ENCODE measurements at places on chromosomes 6 and 20. TPM values are rescaled to one million over a fixed set of nuclear protein-coding genes. Genes with fewer than 3 reads are reported as not detected.

Gene MAP3K7
- 31.4 TPM for total RNA-seq

Gene RHAG
- not detected for total RNA-seq

Gene UBE2J1
- total RNA-seq: 33.6 TPM

Gene FOXA2
- not detected for total RNA-seq

Gene ASIP
- not detected for total RNA-seq

Gene ARMH2
- total RNA-seq: 1.4 TPM

Gene FAM110A
- total RNA-seq: 19.4 TPM

Gene DEFB119
- total RNA-seq: not detected

Gene TMEM74B
- total RNA-seq: 0.09 TPM

Gene GUCA1A
- total RNA-seq: not detected

Gene TENT5A
- total RNA-seq: 1.4 TPM

Gene CD24
- 0.14 TPM for total RNA-seq

Gene KHDC1
- 6.5 TPM for total RNA-seq

Gene RAD21L1
- not detected for total RNA-seq

Gene CRISP2
- total RNA-seq: not detected

Gene CFB
- not detected for total RNA-seq

Gene ZNF337
- 16.7 TPM for total RNA-seq

Gene VWA7
- 4.9 TPM for total RNA-seq

Gene TRIM15
- 0.25 TPM for total RNA-seq

Gene EPB41L1
- not detected for total RNA-seq

Gene IRAK1BP1
- 3.7 TPM for total RNA-seq

Gene RNF144B
- 2.1 TPM for total RNA-seq

Gene THBD
- total RNA-seq: not detected

Gene CDH26
- 0.43 TPM for total RNA-seq

Gene GGTLC1
- not detected for total RNA-seq

Gene OVOL2
- total RNA-seq: not detected

Gene TNFRSF6B
- total RNA-seq: not detected

Gene SLC16A10
- total RNA-seq: 1.3 TPM

Gene CPNE5
- 2.5 TPM for total RNA-seq

Gene PIGU
- total RNA-seq: 23.3 TPM

Gene IL17F
- not detected for total RNA-seq

Gene TP53INP2
- total RNA-seq: 2.1 TPM

Gene AK9
- total RNA-seq: 4.2 TPM

Gene SLC22A2
- total RNA-seq: not detected

Gene MAD2L1BP
- total RNA-seq: 40.1 TPM

Gene NFYA
- total RNA-seq: 33.7 TPM

Gene EYA4
- not detected for total RNA-seq

Gene HFE
- total RNA-seq: 0.91 TPM

Gene CHRNA4
- not detected for total RNA-seq

Gene HS3ST5
- not detected for total RNA-seq

Gene SLA2
- 68.9 TPM for total RNA-seq

Gene SLC35D3
- total RNA-seq: not detected

Measured in T-helper 2 cell treated with Interferon-gamma antibody and Interleukin-4, amounts not matched to agents 100 ng/mL and 5 ng/mL, for 36 hours (primary cell).